NCI-H748 treated with DMSO at 0.1 percent for 48 hours (cell line): ENCODE measurements at places on chromosomes 3 and 15.

- no peak for DNase-seq
These were observed 20.9 kb downstream of the KAT2B start for GRCh38 chr3:20060974-20061685.

GRCh38 chr3:188914552-188914951 lies 257.2 kb upstream of the TPRG1 start:
- DNase-seq: no peak

GRCh38 chr3:29486096-29486495 lies 205.2 kb downstream of the RBMS3 start:
- DNase-seq: peak; percentile 72

GRCh38 chr3:14460342-14461005 lies 58.1 kb downstream of the SLC6A6 start:
- no peak for DNase-seq

DNA sequence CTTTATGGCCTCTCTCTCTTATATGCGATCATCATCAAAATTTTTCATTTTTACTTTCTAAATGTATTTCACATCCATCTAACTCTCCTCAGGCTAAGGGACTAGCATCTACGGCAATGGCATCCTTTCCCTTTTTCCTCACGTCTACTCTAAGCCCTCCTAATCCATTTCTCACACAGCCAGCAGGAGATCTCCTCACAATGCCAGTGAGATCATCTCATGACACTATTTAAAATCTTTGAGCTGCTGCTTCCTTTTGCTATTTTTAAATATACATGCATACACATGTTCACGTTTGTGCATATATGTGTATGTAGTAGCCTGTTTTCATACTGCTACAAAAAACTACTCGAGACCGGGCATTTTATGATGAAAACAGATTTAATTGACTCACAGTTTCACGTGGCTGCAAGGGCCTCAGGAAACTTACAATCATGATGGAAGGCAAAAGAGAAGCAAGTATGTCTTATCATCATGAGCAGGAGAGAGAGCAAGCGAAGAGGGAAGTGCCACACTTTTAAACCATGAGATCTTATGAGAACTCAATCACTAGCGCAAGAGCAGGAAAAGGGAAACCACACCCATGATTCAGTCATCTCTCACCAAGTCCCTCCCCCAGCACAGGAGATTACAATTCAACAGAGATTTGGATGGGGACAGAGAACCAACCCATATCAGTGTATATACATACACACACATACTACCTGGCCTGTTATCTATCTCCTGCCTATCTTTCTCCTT lies 599.2 kb upstream of the ROBO1 start:
- DNase-seq: no peak

DNA sequence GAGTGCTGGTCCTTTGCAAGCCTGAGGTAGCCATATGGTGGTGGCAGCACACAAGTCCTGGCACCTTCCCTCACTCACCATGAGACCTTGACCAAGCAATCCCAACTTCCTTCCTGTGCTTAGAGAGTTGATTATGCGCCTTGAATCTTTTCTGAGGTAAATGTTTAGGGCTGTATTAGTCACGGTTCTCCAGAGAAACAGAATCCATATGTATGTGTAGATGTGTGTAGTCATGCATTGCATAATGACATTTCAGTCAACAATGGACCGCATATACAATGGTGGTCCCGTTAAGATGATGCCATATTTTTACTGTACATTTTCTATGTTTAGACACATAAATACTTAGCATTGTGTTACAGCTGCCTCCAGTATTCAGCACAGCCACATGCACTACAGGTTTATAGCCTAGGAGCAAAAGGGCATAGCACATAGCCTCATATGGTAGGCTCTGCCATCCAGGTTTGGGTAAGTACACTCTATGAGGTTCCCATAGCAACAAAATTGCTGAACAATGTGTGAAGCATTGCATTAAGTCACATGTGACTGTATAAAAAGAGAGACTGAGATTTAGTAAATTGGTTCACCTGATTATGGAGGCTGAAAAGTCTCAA lies 20.2 kb upstream of the NUP210 start:
- no peak for DNase-seq

GRCh38 chr15:40160021-40160420 lies 848 bp upstream of the BUB1B start:
- DNase-seq: no peak

DNA sequence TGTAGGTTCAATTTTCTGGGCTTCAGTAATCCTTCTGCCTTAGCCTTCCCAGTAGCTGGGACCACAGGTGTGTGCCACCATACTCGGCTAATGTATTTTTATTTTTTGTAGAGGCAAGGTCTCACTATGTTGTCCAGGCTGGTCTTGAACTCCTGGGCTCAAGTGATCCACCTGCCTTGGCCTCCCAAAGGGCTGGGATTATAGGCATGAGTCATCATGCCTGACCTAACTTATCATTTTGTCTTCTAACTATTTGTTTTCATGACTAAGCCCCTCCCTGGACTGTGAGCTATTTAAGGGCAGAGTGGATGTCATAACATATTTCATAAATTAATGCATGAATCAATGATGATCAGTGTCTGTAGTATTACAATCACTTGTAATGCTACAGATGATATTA lies 56.1 kb upstream of the PIAS1 start:
- DNase-seq: no peak

GRCh38 chr3:22141769-22142168 lies 390.8 kb upstream of the ZNF385D start:
- DNase-seq: no peak

DNA sequence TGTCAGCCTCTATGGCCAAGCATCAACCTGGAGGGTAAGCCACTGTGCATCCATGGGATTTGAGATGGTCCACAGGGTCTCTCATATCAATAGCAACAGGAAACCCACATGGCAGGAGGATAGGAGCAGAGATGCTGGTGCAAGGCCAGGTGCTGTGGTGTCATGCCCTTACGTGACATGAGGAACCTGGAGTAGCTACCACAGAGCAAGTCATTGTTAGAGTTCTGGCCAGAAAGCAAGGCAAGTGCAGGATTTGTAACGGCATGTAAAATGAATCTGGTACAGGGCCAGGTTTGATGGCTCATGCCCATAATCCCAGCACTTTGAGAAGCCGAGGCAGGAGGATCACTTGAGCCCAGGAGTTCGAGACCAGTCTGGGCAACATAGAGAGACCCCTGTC lies 14.8 kb upstream of the ZNF774 start:
- DNase-seq: no peak

- DNase-seq: no peak
These were observed 57.9 kb downstream of the PPP2R3A start for GRCh38 chr3:136023264-136023978.

GRCh38 chr3:79175870-79176269 lies 591.9 kb downstream of the ROBO1 start:
- DNase-seq: no peak

DNA sequence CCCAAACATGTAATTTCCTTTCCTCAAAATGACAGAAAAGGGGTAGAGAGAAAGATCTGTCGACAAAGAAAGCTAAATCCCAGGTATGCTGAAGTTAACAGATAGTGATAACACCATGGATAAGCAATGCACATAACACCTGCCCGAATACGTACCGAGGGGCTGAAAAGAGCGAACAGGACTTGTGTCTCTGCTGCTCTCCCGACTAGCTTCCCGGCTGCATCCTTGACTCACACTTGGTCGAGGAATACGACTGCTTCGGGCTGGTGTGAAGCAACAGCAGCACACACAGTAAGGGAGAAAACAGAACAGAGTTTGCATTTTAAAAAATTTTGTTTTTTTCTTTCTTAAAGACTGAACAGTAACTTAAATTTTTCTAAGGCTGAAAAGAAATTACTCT lies 136.4 kb downstream of the CLASP2 start:
- no peak for DNase-seq

- DNase-seq: no peak
These were observed 16.5 kb downstream of the PML start for GRCh38 chr15:74010929-74011540.

DNA sequence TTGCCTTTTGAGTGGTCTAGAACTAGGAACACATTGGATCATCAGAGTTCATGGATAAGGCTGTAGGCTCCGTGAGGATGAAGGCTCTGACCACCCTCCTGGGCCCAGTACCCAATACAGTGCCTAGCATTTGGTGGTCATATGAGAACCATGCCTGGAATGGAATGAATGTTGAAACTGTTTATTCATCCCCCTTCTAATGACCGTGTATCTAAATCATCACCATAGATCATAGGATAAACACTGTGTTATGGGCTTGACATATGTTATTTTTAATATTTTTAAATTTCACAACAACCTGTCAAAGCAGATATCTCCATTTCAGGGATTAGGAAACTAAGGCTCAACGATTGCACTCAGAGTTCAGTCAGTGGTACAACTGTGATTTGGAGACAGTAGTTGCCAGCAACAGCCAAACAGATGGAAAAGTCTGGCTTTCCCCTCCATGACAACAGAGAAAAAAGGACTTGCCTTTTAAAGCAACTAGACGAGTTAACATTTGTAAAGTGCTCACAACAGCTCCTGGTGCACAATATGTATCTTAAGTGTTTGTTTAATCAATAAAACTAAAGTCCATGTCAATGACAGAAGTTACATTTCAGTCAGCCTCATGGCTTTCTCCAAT lies 89.6 kb downstream of the TMEM266 start:
- DNase-seq: no peak

DNA sequence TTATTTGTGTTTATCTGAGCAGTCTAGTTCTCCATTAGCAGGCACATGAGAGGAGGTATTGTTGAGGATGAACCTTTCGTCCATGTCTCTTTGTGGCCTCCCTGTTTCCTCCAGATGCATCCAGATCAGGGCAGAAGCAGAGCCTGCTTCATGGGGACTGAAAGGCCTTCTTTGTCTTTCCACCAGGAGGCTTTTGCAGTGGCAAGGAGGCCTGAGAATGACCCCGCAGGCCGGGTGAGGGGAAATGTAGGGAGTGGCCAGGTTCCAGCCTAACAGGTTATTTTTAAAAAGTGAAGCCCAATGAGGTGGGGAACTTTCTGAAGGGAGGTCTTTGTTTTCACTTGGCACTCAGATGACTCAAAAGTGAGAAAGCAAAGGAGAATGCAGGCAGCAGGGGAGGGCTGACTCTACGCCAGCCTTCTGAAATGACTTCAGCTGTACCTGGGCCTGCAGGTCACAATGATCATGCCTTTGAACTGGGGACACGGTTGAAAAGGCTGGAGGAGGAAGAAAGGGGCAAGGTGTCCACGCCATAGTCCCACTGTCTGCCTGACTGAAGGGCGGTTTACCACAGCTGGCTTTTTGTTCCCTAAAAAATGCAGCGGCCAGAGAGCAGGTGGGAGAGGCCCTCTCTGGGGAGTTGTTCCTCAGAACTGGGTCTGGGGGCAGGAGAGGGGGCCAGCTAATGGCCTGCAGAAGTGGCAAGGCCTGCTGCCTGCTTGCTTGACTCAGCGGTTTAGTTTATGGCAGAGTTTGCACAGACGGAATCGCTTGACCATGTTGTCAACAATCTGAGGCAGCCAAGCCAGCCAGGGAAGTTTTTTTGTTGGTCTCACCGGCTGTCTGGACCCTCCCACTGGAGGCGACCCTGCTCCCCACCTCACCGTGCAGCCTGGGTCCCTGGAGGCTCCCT lies 28.7 kb downstream of the CMTM7 start:
- DNase-seq: no peak

DNA sequence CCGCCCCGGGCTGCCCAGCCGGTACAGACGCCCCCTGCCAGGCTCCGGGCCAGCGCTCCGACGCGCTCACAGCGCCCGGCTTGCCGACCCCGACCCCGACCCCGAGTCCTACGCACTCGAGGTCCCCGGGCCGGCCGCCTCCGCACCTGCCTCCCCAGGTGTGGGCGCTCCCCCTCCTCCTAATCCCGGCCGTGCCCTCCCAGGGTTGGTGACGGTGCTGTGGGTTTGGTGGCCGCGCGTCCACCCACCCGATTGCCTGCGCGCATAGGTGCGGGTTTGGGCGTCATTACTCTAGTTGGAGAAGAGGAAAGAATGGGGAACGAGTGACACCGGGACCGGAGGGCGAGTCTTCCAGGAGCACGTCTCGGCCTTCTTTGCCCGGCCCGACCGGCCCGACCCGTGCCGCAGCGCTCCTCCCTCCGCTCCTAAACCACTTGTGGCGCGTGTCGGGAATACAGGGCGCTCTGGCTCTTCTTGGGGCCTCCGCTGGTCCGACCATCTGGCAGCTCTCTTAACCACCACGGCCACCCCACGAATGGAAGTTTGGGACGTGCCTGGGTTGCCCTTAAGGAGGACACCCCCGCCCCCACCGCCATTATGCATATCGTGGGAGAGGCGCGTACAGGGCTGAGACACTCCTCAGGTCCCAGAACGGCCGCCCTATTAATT lies 810 bp upstream of the THRB start:
- DNase-seq: no peak
